ENCODE measurements at places on chromosomes 4 and X.

GRCh38 chrX:12548746-12549145, 242.5 kb upstream of the PRPS2 start:
- no peak for DNase-seq

DNA sequence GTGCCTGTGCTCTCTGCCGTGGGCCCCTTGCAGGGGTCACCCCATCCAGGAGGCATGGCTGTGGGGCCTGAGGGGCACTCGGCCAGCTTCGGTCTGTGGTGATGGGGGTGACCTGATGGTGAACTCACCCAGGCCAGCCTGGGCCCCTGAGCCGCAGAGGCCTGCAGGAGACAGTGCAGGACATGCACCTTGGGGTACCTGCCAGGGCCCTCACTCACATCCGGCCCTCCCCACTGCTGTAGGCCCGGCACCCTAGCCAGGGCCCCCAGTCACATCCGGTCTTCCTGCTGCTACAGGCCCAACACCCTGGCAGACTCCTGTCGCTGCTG, 7.3 kb downstream of the CFAP99 start:
- DNase-seq: no peak

- no peak for DNase-seq
Measured at GRCh38 chr4:170497689-170498088, 407.9 kb upstream of the AADAT start.

DNA sequence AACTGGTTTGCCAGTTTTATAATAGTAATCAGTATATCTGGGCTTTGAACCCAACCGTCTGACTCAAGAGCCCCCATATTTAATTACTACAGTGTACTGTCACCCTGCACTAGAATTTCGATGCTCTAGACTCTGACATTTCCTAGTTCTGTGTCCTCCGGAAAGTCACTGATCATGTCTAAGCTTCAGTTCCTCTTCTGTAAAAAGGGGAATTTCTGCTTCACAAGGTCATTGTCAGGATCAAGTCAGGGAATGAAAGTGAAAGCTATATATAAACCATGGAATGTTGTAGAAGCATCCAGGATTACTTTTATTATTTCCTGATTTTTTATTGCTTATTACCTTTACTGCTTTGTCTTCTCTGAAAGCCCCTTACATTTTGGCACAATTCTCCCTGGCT, 4.0 kb upstream of the KCNIP4 start:
- DNase-seq: no peak

DNA sequence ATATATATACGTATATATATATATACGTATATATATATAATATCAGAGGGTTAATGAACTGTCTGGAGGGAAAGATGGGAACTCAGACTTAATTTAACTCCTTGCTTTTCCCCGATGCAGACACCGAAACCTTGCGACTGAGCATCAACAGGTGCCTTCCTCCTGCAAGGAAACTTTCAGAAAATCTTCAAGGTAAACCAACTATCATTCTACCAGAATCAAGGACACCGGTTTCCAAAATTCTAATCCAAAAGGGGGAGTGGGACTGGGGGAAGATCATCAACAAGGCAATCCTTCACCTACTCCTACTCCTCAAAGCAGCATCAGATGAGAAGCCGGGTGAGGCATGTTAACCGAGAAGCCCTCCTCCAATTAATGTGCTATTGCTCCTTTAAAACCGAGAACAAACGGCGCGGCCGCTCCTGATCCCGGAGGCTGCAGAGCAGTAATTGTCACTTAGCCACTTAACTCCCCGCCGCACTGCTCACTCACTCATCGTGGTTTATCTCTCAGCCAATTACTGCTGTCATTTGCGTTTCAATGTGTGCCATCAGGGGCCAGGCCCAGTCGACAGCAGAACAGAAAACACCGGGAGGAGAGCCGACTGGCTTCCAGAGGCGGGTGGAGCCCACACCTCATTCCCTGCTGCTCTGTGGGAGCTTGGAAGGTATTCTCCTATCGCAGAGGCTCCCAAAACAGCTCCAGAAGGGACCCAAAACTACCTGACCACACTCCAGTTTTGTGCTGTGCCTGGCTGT, 61.7 kb downstream of the MAML3 start:
- no peak for DNase-seq

DNA sequence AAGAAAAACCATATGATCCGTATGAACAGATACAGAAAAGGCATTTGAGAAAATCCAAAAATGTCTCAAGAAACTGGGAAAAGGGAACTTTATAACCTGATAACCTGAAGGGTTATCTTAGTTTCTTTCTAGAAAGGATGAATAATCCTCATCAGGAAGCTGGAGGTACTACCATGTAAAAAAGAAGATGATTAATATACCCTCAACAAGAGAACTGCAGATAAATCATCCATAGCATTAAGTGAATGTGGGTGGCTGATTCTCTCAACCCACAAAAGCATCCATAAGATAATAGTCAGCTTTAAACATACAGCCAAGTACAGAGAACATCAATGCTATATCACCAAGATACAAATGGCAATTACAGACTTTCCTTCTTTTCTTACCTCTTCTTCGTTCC, 26.4 kb downstream of the ANAPC10 start:
- DNase-seq: no peak
